ENCODE measurements at places on chromosomes 13 and 19.

DNA sequence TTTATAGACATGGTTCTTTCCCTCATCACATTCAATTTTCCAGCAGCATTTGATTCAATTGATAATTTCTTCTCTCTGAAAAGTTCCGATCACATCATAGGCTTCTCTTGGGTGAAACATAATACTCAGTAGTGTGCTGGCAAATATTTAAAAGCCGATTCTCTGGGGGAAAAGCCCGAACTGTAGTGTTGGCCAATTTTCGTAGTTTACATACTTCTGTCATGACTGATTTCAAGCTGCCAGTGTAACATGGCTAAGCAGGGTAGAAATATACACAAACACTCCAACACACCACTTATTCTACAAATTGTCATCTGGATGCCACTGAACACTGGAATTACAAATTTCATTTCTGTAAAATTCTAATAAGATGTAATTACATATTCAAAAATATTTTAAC, 56.1 kb upstream of the FREM2 start:
- DNase-seq, result no peak

DNA sequence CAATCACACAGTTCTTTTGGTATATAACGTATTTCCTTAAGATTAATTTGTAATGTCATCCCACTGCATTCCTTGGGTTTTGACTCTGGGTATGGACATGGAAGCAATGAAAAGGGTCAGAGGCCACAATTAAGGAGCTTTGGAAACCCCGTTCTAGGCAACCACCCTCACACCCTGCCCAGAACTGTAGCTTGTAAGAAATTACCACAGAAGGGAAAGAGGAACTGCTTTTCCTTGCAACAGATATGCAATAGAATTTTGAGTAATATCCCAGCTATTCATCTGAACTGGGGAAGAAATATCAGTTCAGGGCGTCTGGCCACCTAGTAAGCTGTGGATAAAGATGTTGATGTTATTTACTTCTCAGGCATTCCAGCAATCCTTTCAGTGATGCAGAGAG, 985 bp upstream of the CLC start:
- peak; percentile 16 for DNase-seq

DNA sequence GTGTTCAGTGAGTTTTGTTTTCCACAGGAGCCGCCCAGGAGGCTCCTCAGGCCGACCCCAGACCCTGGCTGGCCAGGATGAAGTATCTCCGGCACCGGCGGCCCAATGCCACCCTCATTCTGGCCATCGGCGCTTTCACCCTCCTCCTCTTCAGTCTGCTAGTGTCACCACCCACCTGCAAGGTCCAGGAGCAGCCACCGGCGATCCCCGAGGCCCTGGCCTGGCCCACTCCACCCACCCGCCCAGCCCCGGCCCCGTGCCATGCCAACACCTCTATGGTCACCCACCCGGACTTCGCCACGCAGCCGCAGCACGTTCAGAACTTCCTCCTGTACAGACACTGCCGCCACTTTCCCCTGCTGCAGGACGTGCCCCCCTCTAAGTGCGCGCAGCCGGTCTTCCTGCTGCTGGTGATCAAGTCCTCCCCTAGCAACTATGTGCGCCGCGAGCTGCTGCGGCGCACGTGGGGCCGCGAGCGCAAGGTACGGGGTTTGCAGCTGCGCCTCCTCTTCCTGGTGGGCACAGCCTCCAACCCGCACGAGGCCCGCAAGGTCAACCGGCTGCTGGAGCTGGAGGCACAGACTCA, 12.9 kb downstream of the B3GNT3 start:
- peak; percentile 37 for DNase-seq

DNA sequence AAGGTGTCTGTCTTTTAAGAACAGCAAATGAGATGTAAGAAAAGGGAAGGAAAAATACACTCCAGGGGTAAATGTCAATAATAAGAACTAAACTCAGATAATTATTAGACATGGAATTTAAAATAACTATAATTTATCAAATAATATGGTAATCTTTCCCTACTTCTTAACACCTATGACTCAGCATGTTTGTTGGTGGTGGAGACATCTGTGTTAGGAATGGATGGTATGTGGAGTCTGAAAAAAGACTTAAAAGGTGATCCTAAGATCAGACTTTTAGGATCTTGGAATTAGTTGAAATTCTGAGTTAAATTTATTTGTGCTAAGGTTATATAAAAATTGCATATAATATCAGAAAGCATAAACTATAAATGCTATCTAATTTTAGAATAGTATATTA, 915.1 kb downstream of the SLITRK5 start:
- DNase-seq, result no peak

GRCh38 chr13:48492096-48492440, 40.8 kb downstream of the RCBTB2 start:
- DNase-seq, result peak; percentile 93

DNA sequence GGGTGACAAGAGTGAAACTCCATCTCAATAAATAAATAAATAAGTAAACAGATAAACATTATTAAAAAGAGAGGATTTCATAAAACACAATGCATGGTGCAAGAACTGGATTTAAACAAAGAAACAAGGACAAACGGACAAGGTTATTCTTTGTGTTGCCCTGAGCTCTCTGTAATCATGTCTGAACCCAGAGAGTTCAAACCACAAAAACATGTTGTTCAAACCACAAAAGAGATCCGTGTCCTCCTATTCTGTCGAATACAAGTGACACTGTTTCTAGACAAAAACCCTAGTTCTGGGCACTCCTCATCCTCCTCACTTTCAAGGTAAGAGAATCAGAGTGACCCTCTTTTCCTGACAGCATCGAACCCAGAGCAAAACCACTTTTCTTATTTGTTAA, 4.6 kb upstream of the TPRX2 start:
- DNase-seq, result no peak

DNA sequence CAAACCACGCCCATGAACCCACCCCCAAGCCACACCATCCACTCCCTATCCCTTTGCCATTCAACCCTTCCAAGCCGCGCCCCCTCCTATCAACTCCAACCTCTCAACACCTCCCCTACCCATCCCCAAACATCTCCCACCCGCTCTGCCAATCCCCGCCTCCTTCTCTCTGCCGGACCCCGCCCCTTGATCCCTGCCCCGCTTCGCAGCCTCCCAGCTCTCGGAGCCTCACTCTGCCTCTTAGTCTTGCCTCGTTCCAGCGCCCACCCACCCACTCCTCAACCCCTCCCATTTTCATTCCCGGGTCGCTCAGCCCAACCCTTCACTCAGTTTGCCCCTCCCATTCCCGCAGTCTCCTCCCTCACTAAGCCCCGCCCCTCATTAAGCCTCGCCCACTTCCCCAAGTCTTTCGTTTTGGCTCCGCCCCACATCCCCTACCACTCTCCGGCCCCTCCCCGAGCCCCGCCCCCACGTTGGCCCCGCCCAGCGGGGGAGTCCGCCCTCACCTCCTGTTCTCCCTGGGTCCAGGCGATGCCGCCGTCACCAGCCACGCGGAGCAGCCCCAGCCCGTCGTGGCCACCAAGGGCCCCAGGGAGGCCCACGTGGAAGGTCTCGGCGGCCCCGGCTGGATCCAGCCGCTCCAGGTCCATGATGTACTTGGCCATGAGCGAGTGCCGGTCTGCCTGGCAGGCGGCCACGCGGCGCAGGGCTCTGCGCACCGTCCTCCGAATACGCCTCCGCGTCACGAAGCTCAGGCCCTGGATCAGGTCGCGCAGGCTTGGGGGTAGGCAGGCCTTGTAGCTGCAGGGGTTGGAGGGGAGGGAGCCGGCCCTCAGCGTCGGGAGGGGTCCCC, 5.7 kb downstream of the JAK3 start:
- no peak for DNase-seq

- no peak for DNase-seq
Measured at GRCh38 chr13:113566227-113566561, 18.4 kb upstream of the TFDP1 start.

GRCh38 chr19:15563931-15564330, 51.1 kb upstream of the CYP4F8 start:
- DNase-seq, result no peak

GRCh38 chr19:8641908-8642547, 11.6 kb downstream of the NFILZ start:
- peak; percentile 52 for DNase-seq

GRCh38 chr13:93881411-93881810, 598.1 kb downstream of the DCT start:
- DNase-seq, result no peak

GRCh38 chr19:48203222-48203793, 32.8 kb downstream of the ZSWIM9 start:
- no peak for DNase-seq

DNA sequence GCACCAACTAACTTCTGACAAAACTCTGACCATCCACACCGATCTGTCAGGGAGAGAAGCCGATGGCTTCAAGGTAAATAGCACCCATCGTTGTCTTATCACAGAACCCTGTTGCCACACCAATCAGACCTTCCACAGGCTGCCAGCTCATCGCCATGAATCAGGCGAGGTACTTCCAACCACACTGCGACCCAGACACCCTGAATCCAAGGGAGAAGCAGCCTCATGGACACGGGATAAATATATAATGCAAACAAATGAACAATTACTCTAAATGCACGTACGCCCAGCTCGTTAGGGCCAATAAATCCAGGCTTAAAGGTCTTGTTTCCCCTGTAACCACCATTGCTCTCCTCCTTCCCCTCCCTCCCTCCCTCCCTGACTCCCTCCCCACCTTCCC, 20.8 kb downstream of the RANBP3 start:
- DNase-seq, result no peak

- no peak for DNase-seq
Measured at GRCh38 chr19:5250127-5250659, 90.4 kb downstream of the PTPRS start.

DNA sequence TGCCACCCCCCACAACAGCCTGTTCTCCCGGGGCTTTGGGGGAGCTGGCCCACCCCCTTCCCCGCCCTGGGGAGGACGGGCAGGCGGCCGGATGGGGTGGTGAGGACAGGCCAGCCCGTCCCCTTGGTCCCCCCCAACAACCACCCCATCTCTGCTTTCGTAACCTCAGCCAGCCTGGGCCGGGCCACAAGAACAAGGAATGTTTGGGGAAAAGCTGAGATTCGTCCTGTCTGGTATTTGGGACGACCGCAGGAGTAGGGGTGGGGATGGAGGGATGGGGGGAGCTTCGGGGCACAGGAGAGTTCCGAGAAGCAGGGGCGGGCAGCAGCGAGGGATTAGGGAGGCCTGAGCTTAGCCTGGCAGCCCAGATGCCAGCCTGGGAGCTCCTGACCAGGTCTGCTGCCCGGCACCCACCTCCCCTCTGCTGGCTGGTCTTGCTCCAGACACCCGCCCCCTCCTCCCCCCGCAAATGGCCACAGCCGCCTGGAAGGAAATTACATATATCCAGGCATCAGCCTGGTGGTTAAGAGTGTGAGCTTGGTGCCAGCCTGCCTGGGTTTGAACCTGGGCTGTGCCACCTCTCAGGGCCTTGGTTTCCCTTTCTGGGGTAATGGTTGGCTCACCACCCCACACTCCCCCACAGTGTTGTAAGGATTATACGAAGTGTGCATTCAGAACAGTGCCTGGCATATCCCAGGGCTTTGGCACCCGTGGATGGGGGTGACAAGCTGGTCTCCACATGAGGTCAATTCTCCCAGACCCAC, at the start of gene PODNL1:
Gene PODNL1, minus strand, starts transcription at position 117 of the 764 bp plus-strand sequence. CDS start 236 bp downstream, outside the sequence.
- DNase-seq, result no peak

DNA sequence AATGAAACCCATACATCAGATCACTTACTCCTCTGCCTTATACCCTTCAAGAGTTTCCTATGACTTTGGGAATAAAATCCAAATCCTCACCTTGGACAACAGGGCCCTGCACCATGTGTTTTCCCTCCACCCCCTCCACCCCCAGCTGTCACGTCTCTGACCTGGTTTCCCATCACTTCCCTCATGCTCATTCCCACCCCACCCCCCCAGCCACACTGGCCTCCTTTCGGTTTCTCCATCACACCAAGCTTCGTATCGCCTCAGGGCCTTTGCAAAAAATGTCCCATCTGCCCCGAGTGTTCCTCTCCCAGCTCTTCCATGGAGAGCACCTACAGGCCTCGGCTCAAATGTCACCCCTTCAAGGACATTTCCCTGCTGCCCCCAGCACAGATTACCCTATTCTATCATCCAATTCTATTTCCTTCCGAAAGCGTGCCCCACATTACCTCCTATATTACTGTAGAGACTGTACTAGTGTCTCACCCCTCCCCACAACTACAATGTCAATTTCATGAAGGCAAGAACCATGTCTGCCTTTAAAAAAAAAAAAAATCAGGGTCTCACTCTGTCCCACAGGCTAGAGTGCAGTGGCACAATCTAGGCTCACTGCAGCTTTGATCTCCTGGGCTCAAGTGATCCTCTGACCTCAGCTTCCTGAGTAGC, 16.8 kb upstream of the FFAR2 start:
- no peak for DNase-seq

- no peak for DNase-seq
Measured at GRCh38 chr13:28415994-28416421, 78.9 kb downstream of the FLT1 start.

DNA sequence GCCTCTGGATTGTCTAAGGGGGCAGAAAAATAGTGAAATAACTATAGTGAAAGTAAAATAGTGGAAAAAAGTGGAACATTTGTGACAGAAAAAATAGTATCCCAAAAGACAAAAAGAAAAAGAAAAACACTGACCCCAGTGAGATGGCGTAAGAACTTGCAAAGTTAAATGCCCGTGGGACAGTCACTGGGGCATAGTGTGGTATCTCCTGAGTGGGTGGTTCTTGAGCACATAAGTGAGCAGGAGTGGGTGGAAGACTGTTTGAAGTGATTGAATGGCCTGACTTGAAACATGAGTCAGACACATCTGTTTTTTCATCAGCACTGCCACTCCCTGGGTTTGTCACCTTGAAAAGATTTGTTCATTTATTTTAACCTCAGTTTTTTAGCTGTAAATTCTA, 2.5 kb downstream of the ZNF430 start:
- DNase-seq, result no peak

GRCh38 chr13:91381371-91381770, 17.1 kb upstream of the GPC5 start:
- DNase-seq, result peak; percentile 73

GRCh38 chr19:46630586-46631205, 5.3 kb downstream of the GNG8 start:
- no peak for DNase-seq
